Mesothelial cell of epicardium (in vitro differentiated cells): ENCODE measurements at places on chromosomes 7 and 10.

- DNase-seq, result no peak
These were observed 46.0 kb downstream of the ZNRF2 start for GRCh38 chr7:30330134-30331111.

DNA sequence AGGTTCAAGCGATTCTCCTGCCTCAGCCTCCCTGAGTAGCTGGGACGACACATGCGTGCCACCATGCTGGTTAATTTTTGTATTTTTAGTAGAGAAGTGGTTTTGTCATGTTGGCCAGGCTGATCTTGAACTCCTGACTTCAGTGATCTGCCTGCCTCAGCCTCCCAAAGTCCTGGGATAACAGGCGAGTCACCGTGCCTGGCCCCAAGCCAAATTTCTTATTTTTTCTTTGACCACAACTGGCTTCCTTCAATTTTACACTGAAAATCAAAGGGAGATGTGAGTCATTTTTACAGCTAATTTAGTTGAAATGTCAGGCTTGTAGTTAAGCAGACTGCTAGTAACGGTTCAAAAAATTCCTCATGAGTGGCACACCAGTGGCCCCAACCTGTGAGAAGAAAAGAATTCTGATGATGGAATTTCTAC is 7.8 kb downstream of the RNF216 start:
- no peak for DNase-seq

GRCh38 chr10:130958981-130959751 is 352.4 kb downstream of the TCERG1L start:
- no peak for DNase-seq

DNA sequence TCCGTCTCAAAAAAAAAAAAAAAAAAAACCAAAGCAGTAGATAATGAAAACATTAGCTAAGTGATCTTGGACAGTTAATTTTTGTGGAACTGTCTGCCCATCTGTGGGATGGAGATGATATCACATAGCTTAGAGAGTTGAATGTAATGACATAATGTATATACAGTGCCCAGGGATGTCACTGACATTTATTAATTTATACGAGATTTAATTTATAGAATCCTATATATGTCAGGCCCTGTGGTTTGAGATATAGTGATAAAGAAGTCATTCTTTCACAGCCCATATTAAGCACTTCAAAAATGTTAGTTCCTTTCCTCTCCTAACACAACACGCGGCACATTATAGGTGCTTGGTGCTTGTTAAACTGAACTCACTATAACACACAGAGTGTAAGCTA is 4.0 kb downstream of the ENO4 start:
- no peak for DNase-seq

DNA sequence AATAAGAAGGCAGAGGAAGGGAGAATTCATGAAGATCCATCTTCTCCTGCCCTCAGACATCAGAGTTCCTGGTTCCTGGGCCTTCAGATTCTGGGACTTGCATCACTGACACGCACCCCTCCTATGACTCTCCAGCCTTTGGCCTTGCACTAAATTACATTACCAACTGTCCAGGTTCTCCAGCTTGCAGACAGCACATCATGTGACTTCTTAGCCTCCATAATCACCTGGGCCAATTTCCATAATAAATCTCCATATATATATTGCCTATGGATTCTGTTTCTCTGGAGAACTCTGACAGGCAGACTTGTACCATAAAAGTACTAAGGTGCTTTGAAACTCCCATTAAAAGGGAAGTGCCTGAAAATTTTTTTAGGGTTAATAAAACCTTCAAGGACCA is 23.2 kb downstream of the RSU1 start:
- DNase-seq, result no peak

DNA sequence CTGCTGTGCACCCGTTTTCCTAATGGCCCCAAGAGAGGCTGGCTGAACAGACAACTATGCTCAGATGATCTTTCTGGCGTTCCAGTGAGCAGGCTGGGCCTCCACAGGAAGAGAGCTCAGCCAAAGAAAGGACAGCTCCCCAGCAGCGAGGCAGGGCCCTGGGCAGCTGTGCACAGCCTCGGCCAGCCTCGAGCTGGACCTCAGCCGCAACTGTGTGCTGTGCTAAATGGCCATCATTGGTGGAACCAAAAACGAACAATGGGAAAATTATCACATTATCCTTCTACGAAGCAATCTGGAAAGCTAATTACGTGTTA is 97.5 kb downstream of the CTBP2 start:
- DNase-seq, result no peak

- peak; percentile 73 for DNase-seq
These were observed 262.8 kb upstream of the AOAH start for GRCh38 chr7:36986948-36987724.

DNA sequence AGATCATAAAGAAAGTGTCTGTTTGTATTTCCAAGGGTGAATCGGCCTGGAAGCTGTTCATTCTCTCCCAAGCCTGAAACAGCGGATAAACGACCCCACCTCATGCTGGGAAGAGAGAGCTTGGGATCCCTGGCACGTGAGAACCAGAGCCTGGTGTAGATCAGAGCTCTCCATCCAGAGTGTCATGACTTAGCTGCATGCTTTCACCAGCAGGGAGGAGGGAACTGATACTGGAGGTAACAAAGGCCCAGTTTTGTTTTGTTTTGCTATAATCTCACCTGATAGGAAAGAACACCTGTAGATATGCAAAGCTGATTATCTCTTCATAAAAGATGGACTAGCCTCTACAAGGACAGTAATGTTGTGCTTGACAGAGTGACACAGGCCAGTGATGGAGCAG is 236.6 kb downstream of the POM121L12 start:
- no peak for DNase-seq

DNA sequence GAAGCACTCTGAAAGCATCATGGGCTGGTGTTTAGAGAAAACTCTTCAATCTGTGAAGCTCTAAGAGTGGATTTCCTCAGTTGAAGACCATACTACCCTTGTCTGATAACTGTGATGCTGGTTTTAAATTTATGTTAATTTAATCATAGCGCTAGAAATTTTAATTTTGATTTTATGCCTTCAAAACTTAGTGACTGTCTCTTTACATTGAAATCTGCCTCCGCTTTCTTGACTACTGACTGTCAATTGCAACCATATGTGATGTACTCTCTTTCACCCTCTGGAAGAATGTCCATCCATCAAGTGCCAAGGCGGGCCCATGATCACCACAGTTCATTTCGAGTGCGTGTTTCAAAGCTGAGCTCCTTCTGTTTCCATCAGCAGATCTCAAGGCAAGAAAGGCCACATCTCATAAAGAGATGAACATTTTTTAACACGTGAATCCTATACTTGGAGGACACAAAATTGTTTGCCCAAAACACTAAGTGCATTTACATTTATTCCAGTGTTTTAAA is 147.1 kb downstream of the ITGA8 start:
- DNase-seq, result no peak

GRCh38 chr10:87935290-87936141 is 72.1 kb downstream of the PTEN start:
- DNase-seq, result no peak

DNA sequence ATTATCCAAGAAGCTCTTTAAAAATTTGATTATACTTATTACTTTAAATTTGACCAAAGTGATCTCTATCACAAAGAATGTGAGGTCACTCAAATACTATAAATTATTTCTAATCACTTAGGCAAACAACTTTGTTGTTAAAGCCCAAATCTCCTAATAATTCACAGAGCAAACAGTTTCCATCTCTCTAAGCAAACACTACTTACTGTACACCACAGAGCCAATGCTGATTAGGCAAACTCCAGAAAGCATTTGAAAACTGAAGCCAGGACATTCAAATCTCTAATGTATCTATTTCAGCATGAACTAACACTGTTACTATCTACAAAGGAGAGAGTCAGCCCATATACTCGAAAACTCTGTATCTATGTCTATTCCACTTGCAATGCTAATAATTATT is 107.1 kb downstream of the RNF32 start:
- DNase-seq, result no peak
